ENCODE measurements at places on chromosomes 7 and 10. TPM values are rescaled to one million over a fixed set of nuclear protein-coding genes. Genes with fewer than 3 reads are reported as not detected.

Gene C10orf90
- 2.2 TPM for total RNA-seq

Gene PRPS1L1
- total RNA-seq: not detected

DNA sequence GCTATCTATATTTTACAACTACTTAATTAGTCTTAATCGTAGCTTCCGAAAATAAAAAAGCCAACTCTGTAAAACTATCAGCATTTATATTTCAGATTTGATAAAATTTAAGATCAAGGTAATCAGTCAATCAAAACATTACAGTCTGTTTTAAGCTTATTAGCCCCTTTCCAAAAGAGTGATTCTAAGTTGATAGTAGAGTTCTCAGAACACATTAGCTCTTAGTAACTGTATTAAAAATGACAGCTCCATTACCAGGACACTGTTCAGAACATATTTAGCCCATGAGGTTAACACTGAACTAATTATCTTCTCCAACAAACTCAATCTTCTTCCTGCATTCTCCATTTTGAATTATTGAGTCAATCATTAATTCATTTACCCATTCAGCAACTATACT, 110.3 kb upstream of the PALS2 start:
- DNase-seq: no peak

- DNase-seq: peak; percentile 70
Measured at GRCh38 chr10:69337296-69338132, 59.2 kb downstream of the HK1 start.

- DNase-seq: no peak
Measured at GRCh38 chr7:11328309-11328708, 354.6 kb downstream of the PHF14 start.

- DNase-seq: peak; percentile 29
Measured at GRCh38 chr7:132249256-132249971, 326.9 kb downstream of the PLXNA4 start.

Measured in M059J (cell line).